ENCODE measurements at places on chromosomes 2 and 18.

DNA sequence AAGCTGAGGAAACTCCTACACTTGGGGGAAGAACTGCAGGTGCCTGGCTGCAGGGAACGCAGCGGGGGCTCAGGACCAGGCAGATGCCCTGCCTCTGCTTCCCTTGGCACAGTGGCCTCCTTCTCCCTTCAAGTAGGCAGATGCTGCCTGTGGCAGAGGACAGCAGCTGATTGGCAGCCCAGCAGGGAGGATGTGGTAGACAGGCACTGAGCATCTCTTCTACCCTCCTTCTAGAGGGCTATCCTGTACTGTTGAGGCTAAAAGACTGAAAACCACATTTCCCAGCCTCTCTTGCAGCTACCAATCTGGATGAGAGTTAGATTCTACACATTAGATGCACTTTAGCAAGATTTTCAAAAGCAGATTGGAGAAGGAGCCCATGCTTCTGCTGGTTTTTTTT lies 105.7 kb downstream of the MSH2 start:
- no peak for DNase-seq

DNA sequence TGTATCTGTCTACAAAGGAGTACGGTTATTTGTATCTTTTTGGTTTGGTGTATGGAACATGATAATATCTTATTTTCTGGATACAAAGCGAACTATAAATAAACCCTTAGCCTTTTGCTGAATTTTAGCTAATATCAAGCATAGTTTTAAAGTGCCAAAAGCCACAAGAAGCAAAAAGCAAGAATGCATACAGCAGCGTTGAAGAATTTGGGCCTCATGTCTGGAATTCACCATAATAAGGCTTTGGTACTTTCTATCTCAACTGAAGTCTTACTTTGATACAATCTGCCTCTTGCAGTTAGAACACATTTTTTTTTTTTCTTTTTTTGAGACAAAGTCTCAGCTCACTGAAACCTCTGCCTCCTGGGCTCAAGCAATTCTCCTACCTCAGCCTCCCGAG lies 151.5 kb downstream of the ERBB4 start:
- no peak for DNase-seq

- no peak for DNase-seq
Observed at GRCh38 chr2:225276207-225276606, 123.3 kb upstream of the NYAP2 start.

- no peak for DNase-seq
Observed at GRCh38 chr2:84519332-84519957, 3.1 kb downstream of the DNAH6 start.

- no peak for DNase-seq
Observed at GRCh38 chr2:85723707-85724360, 29.7 kb downstream of the GNLY start.

DNA sequence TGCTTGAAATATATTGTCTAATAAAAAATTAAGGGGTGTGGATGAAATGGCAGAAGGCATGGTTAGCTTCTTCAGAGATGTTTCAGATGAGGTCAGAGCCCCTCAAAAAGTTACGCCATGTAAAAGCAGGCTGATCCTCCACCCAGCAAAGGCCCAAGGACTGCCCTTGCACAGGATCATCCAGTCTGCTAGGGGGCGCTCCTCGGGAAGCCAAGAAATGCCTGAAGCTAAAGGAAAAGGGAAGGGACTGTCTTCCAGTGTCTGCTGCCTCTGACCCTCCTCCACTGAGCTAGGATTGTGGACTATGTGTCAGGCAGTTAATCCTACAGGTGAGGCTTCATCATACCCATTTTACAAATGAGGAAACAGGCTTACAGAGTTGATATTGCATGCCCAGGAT lies 33.8 kb upstream of the TEX51 start:
- DNase-seq = no peak

- DNase-seq = no peak
Observed at GRCh38 chr2:7952046-7952745, 729.7 kb upstream of the ID2 start.

- DNase-seq = no peak
Observed at GRCh38 chr18:60413944-60414547, 41.5 kb upstream of the MC4R start.

DNA sequence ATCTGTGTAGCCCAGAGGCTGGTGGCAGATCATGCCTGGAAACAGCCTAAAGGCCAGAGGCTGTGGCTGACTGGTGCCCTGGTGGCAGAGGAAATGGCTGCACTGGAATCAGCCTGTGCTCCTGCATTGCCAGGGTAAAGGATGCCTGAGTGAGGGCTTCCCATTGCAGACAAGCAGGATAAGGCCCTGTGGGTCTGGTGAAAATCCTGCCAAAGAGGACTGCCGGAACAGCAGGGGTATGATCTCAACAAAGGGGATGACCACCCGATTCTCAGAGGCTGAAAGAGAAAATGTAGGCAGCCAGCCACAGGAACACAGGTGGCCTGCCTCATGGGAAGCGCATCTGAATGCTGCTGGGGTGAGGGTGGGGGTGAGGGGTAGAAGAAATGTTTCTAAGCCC lies 48.2 kb downstream of the FBXO48 start:
- no peak for DNase-seq

DNA sequence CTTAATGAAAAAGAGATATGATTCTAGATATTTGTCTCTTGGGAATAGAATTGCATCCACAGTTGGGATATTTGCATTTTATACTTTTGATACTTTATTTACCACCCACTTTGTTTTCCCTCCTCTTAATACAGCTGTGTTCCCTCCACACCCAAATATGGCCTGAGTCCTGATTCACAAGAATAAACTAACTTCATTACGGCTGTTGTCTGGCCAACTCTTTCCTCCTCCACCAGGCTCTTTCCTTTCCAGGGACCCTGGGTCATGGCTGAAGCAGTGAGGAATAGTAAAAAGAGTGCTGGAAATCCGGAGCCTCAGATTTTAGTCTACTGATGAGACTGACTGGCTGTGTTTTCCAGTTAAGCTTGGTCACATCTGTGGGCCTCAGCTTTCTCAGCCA lies 48.4 kb upstream of the STAM2 start:
- DNase-seq = no peak

- DNase-seq = no peak
Observed at GRCh38 chr2:2696733-2697455, 365.8 kb upstream of the MYT1L start.

GRCh38 chr18:49178736-49179135 lies 228.0 kb upstream of the SMAD7 start:
- DNase-seq = no peak

GRCh38 chr18:37508207-37508606 lies 57.4 kb downstream of the CELF4 start:
- no peak for DNase-seq

GRCh38 chr2:130259594-130259993 lies 61.4 kb upstream of the TUBA3E start:
- no peak for DNase-seq

GRCh38 chr18:51617572-51618260 lies 420.2 kb upstream of the MEX3C start:
- no peak for DNase-seq

GRCh38 chr18:2794159-2794558 lies 52.6 kb upstream of the EMILIN2 start:
- no peak for DNase-seq

- DNase-seq = no peak
Observed at GRCh38 chr2:10647886-10648605, 41.7 kb downstream of the NOL10 start.

DNA sequence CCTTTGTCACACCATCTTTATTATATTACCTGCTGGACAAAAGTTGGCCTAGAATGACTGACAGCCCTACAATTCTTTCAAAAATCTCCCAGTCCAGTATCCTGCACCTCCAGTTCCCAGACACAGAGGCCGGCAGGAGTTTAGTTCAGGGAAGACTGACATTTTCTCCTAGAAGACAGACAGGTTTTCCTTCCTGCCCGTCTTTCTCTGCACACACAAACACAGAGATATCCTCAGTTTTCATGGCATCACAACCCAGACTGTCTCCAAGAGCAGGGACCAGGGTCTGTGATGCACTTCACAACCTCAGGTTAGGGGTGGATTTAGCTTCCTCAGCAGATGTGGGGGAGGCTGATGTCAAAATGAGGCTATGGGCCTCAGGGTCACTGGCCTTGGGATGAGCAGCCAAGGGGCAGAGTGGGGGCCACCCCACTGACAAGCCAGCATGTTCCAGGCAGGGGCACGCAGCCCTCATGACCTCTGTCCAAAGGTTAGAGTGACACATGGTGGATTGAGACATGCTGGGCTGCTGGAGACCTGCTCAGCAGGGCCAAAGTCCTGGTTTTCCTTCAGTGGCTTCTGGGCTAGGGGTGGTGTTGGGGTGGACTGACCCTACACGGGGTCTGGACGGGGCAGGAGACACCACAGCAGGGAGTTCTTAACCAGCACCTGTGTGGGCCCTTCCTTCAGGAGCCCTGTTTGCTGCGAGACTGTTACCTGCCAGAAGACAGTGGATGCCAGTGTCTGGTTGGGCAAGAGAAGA lies 70.5 kb downstream of the SFXN5 start:
- no peak for DNase-seq

DNA sequence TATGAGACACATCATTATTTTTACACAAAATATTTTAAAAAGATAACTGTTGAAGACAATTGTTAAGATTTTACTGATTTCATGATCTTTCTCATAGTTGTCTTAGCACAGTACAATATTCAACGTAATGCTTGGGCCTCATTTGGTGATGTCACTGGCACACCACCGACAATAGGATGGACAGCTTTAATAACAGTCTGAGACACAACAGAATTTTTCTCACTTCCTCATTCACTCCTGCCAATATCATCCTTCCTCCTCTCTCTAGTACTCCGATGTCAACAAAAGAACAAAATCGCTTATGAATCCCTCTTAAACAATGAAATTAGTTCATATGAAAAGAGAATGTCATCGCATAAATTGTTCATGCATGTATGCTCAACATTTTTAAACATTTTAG lies 461.9 kb upstream of the CDH7 start:
- DNase-seq = no peak

- DNase-seq = no peak
Observed at GRCh38 chr18:55179835-55180234, 220.6 kb upstream of the CCDC68 start.

- DNase-seq = no peak
Observed at GRCh38 chr2:235966396-235966795, 201.8 kb downstream of the GBX2 start.

DNA sequence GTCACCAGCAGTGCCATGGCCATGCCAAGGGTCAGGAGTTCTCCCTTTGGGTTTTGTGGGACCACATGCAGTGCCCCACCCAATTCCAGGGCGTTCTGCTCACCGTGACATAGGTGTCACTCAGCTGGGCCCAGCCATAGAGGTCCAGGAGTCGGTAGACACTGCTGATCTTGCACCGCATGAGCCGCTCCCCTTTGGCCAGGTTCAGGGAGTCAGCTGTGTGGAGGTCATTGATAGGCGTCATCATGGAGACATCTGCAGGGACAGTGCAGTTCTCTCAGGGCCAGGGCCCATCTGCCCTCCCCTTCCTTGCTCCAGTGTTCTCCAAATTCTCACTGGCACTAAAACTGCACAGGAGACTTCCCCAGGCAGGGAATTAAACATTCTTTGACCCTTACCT lies 71.9 kb downstream of the ADD2 start:
- DNase-seq = no peak

- no peak for DNase-seq
Observed at GRCh38 chr2:29117636-29118303, 2.6 kb downstream of the CLIP4 start.

- no peak for DNase-seq
Observed at GRCh38 chr2:237092920-237093781, 7.5 kb downstream of the COPS8 start.

DNA sequence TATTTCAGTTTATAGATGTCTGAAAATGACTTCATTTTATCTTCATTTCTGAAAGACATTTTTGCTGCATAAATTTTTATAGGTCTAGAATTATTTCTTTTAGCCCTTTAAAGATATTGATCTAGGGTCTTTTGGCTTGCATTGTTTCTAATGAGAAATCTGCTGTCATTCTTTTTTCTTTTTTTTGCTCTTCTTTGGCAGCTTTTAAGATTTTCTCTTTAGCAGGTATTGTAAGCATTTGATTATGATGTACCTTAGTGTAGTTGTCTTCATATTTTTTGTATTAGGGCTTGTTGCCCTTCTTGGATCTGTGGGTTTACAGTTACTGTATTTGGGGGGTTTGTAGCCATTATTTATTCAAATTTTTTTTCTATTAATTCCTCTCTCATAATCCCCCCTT lies 66.0 kb upstream of the IL1R1 start:
- DNase-seq = no peak

DNA sequence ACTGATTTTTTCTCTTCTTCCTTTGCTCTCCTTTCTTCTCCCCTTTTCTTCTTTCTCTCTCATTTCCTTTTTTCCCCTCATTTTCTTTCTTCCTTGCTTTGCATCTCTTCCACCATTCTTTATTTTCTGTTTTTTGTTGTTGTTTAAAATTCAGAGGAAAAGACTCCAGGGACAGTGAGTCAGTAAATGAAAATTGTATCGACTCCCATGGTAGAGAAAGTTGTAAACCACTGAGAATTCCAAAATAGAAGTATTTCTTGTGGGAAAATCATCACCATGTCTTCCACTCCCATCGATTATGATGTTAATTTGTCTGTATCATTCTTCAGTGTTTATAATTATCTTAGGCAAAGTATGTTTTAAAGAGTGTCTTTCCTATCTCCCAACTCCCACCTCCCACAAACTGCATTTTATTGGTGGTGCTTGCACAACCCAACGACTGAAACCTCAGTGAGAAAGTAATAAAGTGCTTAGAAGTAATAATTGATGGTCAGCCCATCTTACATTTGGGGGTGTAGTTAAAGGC lies 134.3 kb downstream of the IRS1 start:
- DNase-seq = no peak

- no peak for DNase-seq
Observed at GRCh38 chr2:42569116-42569711, 782 bp downstream of the MTA3 start.

GRCh38 chr18:29361843-29362242 lies 1184.9 kb upstream of the CDH2 start:
- no peak for DNase-seq

DNA sequence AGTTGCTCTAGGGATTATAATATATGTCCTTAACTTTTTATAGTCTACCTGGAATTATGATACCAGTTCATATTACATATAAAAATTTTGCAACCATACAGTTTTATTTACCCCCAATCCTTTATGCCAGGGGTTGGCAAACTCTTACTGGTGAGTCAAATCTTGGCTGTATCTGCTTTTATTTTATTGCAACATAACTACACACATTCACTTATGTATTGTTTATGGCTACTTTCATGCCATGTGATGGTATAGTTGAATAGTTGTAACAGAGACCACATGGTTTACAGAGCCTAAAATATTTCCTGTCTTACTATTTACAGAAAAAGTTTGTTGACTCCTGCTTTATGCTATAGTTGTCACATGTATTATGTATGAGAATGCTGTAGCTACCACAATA lies 25.8 kb upstream of the DLX2 start:
- DNase-seq = no peak

GRCh38 chr18:26519114-26519513 lies 29.2 kb downstream of the KCTD1 start:
- no peak for DNase-seq

- no peak for DNase-seq
Observed at GRCh38 chr2:220001751-220002150, 374.3 kb downstream of the SLC4A3 start.

DNA sequence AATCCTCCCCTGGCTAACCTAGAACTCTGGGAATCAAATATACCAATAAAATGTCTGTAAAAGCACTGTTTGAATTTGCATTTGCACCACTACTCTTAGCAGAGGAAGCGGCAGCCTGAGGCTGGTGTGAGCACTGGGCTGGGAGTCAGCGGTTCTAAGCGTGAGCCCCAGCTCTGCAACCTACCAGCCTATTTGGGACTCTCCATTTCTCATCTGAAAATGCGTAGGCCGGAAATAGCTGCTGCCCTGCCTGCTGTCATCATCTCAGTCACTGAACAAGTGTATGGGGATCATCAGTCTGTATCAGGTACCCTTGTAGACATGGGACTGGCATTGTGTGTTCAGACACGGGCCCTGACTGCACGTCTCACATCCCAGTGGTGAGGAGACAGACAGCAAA lies 194.3 kb downstream of the ANKRD30B start:
- DNase-seq = no peak
